ENCODE measurements at places on chromosomes 7 and 10.

- DNase-seq: no peak
These were observed 74.2 kb downstream of the EZH2 start for GRCh38 chr7:148809856-148810255.

DNA sequence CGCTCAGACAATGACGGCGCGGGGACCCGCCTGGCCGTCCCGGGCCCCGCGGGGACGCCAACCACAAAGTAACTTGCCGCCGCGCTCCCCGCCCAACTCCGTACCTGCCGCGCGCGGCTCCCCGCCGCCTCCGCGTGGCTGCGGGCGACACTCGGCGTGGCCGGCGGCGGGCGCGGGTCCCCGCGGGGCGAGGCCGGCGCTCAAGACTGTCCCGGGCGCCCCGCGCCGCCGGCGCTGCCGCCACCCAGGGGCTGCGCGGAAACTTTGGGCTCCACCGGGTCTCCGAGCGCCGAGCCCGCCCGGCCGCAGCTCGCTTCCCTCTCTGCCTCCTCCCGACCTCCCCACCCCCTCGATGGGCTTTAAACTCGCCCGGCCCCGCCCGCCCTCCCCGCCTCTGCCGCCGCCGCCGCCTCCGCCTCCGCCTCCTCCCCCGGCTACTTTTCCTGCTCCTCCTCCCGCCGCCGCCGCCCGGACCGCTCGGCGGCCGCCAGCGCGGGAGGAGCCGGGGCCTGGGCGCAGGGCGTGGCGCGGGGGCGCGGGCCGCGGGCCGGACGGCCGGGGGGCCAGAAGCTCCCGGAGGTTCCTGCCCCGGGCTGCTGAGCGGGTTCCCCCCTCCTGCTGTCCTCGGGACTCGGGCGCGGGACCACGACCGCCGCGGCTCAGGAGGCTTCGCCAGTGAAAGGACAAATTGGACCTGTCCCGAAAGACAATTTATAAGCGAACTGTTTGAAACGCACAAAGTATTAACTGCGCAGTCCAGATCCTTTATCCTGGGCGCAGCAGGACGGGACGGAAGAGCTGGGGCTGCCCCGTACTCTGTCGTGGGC, 10.6 kb upstream of the GRB10 start:
- no peak for DNase-seq

DNA sequence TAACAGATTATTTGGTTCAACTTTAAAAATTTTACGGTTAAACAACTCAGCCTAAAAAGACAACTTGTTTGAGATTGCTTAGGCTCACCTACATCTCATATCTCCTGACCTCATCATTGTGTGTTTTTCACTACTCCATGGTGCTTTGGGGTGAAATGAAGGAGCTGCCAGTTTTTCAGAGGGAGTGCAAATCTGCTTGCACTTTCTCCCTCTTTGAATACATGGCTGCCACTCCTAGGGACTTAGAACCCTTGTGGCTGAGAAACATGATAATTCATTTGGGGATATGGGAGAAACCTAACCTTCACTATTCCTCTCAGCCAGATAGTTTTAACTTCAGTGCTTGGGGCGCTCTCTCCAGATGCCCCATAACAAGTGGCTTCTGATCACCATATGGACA, 2.7 kb downstream of the CCSER2 start:
- DNase-seq: no peak

- no peak for DNase-seq
These were observed 2.1 kb downstream of the FAM20C start for GRCh38 chr7:194252-195009.

GRCh38 chr10:34045571-34046190, 711.2 kb upstream of the NRP1 start:
- no peak for DNase-seq

DNA sequence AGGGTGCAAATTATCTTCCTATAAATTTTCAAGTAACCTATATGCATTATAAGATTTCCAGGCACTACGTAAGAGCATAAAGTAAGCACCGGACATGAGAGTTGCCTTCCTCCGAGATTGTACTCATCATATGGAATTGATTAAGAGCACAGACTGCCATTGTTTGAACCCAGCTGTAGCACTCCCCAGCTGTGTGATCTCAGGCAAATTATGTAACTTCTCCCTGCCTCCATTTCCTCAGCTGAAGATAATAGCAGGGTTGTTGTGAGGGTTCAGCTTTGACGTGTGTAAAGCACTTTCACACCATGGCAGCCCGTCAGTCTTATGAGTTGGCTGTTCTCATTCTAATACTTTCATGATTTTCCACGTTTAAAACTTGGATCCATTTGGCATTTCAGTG, 122.6 kb downstream of the ITIH5 start:
- DNase-seq: no peak

Measured in stimulated activated naive B cell treated with anti-CD40 and anti-IgM and Interleukin-4, amounts not matched to agents 10 μg/mL and 1 μg/mL and 100 μg/mL, for 72 hours (primary cell).